Fibroblast of skin of back (primary cell): ENCODE measurements at places on chromosomes 1 and 21.

- no peak for DNase-seq
Observed at GRCh38 chr21:36148886-36149285, 7.7 kb upstream of the DOP1B start.

GRCh38 chr1:184379111-184379752, 7.6 kb upstream of the C1orf21 start:
- no peak for DNase-seq

DNA sequence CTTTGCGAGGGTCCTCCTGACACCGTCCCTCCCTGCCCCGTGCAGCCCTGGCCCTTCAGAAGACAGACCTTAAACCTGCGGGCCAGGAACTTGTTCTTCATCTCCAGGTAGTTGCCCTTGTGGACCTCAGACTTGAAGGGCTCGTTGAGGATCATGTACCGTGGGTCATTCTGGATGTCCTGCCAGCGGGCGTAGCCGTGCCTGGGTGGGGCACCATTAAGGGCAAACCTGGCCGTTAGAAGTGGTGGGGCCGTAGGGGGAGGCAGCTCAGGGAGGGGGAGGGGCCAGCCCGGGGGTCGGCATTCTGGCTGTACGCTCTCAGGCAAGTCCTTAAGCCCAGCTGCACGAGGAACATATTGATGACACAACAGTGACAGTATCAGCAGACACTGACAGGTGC, 64.6 kb downstream of the KCNAB2 start:
- DNase-seq = no peak

- DNase-seq = no peak
Observed at GRCh38 chr1:228814176-228814575, 78.9 kb downstream of the RHOU start.

GRCh38 chr1:44485229-44485933, 80.3 kb downstream of the RNF220 start:
- DNase-seq = peak; percentile 84

DNA sequence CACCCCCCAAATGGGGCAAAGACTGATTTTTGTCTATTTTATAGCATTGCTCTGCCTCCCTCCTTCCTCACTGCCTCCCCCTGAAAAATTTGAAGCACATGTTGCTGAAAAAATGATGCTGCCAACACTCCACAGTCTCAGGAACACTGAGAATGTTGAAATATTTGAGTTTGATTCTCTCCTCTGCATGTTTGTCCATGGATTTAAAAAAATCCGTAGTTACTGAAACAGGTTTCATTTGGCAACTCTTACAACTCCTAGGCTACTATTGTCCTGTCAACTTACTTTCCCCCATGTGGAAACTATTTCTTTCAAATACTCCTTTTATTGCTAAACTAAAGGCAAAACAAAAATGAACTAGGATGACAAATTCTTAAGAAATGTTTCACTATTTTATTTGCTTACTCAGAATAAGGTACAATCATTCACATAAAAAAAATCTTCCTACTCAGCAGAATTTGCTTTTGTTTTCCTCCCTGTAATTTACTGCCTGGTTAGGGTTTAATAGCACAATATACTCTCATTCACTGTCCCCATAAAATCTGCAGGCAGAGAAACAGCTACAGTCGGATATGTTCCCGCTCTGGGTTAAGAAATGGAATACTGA, 50.2 kb downstream of the C21orf91 start:
- DNase-seq = no peak

DNA sequence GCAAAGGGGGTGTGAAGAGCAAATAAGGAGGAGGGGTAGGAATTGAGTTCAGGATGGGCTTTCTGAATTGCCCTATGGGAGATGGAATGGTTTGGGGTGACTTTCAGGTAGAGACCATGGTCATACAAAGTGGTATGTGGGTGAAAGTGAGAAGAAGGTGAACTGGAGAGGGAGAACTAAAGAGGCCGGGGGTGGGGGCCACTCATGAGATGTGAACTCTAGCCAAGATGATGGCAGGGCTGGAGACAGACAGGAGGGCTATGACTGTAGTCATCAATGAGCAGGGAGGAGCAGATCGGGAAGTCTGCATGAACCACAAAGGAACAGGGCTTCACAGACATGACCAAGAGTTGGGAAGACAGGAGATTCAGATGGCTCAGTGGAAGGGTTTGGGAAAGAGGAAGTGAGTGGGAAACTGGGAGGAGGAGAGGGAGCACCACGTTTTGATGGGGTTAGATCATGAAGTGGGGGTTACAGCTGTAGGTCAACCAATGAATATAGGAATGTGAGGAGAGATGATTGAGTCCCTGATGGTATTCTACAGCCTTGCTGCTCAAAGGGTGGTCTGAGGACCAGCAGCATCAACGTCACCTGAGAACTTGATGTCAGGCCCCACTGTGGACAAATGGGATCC, 20.7 kb upstream of the LRRC8D start:
- no peak for DNase-seq

DNA sequence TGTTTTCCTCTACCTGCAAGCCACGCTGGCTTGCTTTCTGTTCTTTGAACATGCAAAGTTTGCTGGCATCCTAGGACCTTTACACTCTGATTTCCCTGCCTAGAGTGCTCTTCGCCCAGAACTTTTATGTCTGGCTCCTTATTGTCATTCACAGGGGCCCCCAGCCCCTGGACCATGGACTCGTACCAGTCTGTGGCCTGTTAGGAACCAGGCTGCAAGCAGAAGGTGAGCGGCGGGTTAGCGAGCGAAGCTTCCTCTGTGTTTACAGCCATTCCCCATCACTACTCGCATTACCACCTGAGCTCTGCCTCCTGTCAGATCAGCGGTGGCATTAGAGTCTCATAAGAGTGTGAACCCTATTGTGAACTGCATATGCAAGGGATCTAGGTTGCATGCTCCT, 73.0 kb downstream of the ATG4C start:
- DNase-seq = no peak

GRCh38 chr1:97745912-97746311, 174.9 kb downstream of the DPYD start:
- peak; percentile 17 for DNase-seq

DNA sequence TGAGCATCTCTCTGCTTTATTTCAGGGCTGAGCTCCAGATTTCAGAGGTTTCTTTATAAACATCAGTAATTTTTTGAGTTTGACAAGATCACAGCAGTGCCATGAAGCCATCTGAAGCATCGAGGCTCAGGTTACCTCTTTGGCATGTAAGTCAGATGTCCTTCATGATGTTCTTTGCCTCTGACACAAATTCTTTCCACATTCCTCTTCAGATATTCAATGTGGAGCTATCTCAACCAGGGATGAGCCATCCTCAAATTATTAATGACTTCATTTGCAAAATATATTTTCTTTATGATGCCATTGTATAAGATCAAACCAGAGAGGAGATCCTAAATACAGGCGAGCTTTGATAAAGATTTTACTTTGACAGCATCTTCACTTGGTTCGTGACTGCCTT, 256.7 kb downstream of the COL11A1 start:
- peak; percentile 88 for DNase-seq

DNA sequence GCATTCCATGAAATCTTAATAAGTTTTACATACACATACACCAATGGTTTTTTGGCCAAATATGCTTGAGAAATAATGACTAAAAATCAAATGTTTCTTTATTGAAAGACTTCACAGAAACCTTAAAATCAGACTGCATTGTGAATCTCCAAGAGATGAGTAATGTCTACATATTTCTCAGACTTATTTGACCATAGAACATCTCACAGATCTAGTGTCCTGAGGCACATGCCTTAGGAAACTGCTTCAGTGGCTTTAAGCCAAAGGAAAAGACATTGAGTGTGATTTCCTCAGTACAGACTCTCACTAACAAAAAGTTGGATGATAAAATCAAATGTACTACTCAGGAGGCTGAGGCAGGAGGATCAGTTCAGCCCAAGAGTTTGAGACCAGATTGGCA, 6.2 kb upstream of the C1orf105 start:
- peak; percentile 82 for DNase-seq

GRCh38 chr1:230029244-230029941, 37.6 kb upstream of the GALNT2 start:
- DNase-seq = no peak

GRCh38 chr1:232046451-232047306, 420.1 kb downstream of the DISC1 start:
- peak; percentile 19 for DNase-seq

DNA sequence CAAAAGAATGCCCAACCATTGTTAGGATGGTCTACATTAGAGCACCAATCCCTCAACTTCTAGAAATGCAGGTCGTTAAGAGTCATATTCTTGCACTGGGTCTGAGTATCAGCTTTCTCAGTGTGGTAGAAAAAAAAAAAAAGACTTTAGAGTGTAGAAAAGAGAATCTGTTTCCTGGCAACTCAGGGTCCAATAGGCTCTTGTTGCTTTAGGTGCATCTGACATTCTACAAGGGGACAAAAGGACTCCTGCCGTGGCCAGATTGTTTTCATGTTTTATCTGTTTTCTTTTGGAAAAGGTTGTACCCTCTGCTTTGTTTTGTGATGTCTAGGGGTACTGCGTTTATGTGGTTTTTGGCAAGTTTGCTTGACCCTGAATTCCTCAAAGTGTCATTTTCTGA, 105.4 kb upstream of the KCNK2 start:
- DNase-seq = no peak

DNA sequence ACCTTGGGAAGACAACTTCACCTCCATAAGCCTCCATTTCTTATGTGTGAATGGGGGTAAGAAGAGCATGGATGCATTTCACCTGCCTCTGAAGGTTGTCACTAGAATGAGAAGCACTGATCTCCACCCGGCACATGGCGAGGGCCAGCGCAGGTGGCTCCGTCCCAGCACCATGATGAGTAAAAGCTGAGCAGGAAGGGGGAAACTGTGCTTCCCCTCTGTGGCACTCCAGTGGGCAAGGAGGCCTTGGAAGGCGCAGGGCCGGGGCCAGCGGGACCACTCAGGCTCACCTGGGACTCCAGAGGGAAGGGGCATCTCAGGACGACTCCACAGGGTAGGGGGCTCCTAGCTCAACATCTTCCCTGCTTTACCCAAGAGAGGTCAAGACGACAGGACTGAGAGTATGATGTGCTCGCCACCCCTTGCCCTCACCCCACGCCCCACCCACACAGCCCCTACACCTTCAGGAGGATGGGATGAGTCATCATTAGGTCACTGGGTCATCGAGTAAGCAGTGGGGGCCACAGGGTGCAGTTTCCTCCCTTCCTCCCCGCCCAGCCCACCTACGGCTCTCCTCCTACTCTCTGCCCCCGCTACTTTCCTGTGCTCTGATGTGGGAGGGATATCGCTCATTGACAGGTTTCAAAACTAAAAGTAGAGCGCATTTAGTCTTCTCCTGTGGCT, 112.1 kb downstream of the HIVEP3 start:
- DNase-seq = no peak

- no peak for DNase-seq
Observed at GRCh38 chr1:188295157-188295556, 1466.4 kb downstream of the PLA2G4A start.
